Right lobe of liver (tissue), 6 donors: ENCODE measurements at places on chromosomes 5 and 9.

GRCh38 chr5:68007451-68007850 lies 208.1 kb upstream of the PIK3R1 start:
- no peaks in the 10 kb centered on the region for H3K36me3 ChIP-seq
- no peak overlapping the region for H3K27ac ChIP-seq

DNA sequence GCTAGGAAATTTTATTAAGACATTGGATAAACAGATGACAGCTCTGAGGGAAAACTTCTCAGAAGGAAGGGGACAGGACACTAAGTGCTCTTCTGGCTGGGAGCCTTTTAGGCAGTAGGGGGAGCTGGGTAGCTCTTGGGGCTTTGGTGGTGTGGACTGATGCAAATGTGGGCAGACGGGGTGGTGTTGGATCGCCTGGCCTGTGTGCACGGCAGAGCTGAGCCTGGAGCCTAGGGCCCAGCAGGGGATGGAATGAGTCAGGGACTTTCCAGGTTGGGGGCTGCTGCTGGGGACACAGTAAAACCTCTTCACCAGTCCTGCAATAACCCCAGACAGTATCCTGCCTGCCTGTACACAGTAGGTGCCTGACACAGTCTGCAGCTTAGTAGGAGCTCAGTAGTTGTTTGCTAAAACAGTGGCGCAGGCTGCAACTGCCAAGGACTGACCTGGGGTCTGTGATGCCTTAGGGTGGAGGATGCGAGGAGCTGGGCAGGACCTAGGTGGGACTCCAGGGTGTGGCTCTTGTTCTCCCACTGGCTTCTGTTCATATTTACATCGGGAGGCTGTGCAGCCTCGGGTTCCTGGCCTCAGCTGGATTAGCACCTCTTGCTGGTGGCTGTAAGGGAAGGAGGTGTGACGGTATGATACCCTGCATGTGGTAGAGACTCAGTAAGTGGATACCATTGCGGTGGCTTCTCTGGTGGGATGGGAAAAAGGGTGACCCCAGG lies 83.8 kb downstream of the DAB2IP start:
- H3K27me3 ChIP-seq: no peaks in the 10 kb centered on the region
- H3K36me3 ChIP-seq: no peaks in the 10 kb centered on the region
- DNase-seq: no peak
- H3K27ac ChIP-seq: no peak overlapping the region
- H3K4me3 ChIP-seq: no peak overlapping the region

GRCh38 chr9:109975574-109976295 lies 195.7 kb downstream of the PALM2AKAP2 start:
- DNase-seq: no peak
- H3K27me3 ChIP-seq: no peaks in the 10 kb centered on the region
- H3K27ac ChIP-seq: no peak overlapping the region

DNA sequence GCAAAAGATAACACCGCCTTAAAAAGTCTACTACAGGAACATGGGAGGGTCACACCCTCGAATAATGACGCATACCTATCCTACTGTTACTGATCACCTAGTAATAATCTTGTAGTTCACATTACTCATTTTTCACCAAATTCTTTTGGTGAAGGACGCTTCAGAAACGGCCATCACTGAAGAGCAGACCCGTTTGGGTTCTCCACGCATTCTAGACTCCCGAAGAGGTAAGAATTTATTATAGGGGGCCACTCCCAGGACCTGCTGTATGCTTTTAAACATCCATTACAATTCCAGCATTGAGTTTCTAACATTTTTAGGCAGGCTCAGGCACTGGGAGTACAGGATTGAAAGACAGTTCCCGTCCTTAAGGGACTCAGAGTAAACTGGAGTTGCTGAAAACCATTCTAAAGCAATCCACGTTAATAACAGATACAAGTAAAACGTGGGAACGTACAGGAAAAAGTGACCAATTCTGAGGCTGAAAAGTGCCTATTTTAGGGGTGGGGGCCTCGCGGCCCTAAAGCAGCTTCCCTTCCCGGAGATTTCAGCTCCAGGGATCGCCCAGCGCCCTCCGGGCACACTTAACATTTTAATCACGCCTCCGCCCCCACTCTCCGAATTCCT lies at the start of gene FER:
Gene FER, plus strand, starts transcription at position 124 of the 627 bp plus-strand sequence. CDS start 50,286 bp downstream, outside the sequence.
- no peaks in the 10 kb centered on the region for H3K4me1 ChIP-seq
- no peaks in the 10 kb centered on the region for H3K36me3 ChIP-seq
- H3K27me3 ChIP-seq: no peaks in the 10 kb centered on the region
- H3K27ac ChIP-seq: peak within 1 kb of the TSS; percentile 94
- H3K4me3 ChIP-seq: peak within 1 kb of the TSS; percentile 87
- DNase-seq: no peak

DNA sequence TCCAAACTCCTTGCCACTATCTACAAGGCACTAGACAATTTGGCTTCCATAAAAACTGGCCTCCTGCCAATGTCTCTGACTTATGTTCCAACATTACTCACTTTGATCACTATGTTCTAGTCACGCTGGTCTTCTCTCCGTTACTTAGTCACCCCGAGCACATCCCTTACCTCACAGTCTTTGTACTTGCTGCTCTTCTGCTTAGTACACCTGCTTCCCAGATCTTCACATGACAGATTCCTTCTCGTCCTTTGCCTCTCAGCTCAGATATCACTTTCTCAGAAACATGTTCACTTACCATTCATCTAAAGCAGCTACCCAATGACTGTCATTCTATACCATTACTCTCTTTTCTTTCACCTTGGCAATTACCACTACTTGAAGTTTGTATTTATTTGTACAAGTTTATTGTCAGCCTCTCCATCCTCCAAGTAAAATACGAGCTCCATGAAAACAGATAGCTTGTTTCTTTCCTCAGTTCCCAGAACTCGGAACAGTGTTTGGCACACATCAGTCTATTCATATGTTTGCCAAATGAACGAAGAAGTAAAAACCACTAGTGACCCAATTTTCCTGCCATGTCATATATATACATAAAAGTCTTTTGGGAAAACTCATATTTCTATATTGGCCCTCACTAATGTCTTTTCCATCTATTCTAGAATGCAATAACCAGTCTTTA lies 5.9 kb upstream of the SLC22A5 start:
- H3K4me3 ChIP-seq: no peak overlapping the region
- H3K4me1 ChIP-seq: peaks cover 12% of the 10 kb centered on the region
- no peaks in the 10 kb centered on the region for H3K27me3 ChIP-seq

- DNase-seq: no peak
- H3K4me1 ChIP-seq: no peaks in the 10 kb centered on the region
- no peaks in the 10 kb centered on the region for H3K36me3 ChIP-seq
- no peak overlapping the region for H3K4me3 ChIP-seq
- no peak overlapping the region for H3K27ac ChIP-seq
Measured at GRCh38 chr9:134664446-134664845, 22.8 kb downstream of the COL5A1 start.

DNA sequence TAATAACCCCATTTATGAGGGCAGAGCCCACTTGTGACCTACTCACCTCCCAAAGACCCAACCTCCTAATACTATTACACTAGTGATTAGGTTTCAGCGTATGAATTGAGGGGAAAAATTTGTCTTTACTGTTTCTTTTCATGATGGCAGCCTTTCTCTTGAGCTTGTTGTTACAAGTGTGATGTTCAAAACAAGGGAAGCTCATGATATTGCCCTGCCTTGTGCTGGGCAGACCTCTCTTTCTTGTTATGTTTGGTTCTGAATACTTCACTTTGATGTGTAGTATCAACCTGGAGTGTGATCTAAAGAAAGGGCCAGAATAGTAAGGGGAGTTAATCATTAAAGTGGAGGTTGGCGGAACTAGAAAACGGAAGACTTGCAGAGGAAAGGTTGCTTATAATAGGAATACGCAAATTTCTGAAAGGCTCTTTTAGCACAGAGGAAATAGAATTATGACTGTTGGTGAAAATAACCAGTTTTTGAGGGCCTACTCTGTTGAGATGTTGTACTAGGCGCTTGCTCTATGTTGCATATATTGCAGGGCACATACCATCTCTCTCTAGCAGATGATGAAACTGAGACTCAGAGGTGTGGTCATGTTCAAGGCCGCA lies 68.2 kb downstream of the MELK start:
- H3K27ac ChIP-seq: no peak overlapping the region
- no peak overlapping the region for H3K4me3 ChIP-seq
- no peak for DNase-seq
- no peaks in the 10 kb centered on the region for H3K27me3 ChIP-seq
- H3K36me3 ChIP-seq: no peaks in the 10 kb centered on the region
- no peaks in the 10 kb centered on the region for H3K4me1 ChIP-seq

GRCh38 chr5:33794550-33795181 lies 97.1 kb downstream of the ADAMTS12 start:
- H3K4me1 ChIP-seq: no peaks in the 10 kb centered on the region
- DNase-seq: no peak
- no peak overlapping the region for H3K4me3 ChIP-seq
- H3K27me3 ChIP-seq: no peaks in the 10 kb centered on the region
- no peaks in the 10 kb centered on the region for H3K36me3 ChIP-seq

DNA sequence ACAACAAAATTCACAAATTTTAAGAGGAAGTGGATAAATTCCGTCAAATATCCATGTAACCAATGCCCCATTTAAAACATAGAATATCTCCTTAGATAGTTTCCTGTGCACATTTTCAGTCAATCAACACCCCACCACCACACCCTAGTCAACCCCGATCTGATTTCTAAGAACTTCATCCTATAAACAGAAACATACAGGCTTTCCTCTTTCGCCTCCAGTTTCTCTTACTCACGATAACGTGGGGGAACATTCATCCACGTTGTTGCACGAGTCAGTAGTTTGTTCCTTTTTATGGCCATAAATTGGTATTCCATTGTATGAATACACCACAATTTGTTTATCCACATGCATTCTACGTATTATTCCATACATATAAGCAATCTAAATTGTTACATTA lies 35.6 kb upstream of the TRIO start:
- no peak for DNase-seq
- H3K36me3 ChIP-seq: no peaks in the 10 kb centered on the region
- H3K27ac ChIP-seq: no peak overlapping the region
- no peaks in the 10 kb centered on the region for H3K27me3 ChIP-seq
- H3K4me3 ChIP-seq: no peak overlapping the region

DNA sequence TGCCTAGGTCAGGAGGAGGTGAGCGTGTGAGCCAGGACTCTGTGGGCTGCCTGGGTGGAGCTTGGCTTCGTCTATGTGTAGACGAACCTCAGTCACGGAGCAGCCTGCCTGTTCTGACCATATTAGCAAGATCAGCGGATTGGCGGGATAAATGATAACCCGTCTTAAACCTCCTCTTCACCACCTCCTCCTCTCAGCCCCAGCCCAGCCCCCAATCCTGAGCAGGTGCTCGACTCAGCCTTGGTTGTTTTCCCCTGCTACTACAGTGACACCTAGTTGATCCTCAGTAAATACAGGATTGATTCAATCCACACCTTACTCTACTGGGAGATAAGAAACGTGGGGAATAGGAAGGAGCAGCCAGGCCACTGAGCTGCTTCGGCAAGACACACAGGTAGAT lies 286.1 kb downstream of the IRX2 start:
- no peak overlapping the region for H3K27ac ChIP-seq
- no peaks in the 10 kb centered on the region for H3K27me3 ChIP-seq
- H3K4me3 ChIP-seq: no peak overlapping the region
- no peak for DNase-seq
- H3K4me1 ChIP-seq: no peaks in the 10 kb centered on the region

DNA sequence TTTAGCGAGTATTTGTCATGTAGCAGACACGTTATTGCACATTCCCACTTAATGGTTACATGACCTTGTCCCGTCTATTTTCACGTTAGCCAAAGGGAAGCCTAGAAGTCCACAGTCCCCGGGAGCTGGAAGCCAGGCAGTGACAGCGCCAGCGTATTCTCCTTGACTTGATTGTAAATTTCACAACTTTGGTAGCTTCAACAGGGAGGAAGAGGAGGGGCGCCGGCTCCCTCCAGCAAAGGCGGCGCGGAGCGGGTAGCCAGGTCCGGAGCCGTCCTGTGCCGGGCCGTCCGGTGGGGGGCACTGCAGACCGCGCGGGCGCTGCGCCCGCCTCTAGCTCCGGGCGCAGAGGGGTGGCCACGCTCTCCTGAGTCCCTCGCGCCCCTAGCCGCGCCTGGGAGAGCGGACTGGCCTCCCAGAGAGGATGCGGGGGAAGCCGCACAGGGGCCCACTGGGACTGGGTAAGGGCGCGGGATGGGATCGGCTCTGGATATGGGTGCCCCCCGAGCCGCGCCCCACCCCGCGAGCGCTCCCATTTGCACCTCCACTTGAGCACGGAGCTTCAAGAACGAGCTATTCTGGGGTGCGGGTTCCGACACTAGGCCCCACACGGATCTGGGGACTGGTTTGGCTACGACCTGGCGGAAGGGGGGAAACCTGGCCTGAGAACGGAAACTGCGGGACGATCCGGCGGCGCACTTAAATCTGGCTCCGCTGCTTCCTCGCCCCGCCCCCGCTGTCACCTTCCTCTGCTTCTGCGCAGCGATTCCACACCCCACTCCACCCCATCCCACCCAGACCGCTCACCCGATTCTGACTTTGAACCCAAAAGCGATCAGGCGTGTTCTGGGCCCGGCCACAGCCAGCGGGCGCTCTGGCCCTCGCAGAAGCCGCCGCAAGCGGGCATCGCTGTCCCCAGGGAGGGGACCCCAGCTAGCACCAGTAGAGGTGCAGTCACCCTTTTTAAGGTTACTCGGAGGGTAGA lies 23.8 kb downstream of the KLF4 start:
- no peak overlapping the region for H3K27ac ChIP-seq
- H3K4me1 ChIP-seq: no peaks in the 10 kb centered on the region
- no peaks in the 10 kb centered on the region for H3K36me3 ChIP-seq
- peak overlapping the region; percentile 34 for H3K4me3 ChIP-seq

- H3K4me1 ChIP-seq: no peaks in the 10 kb centered on the region
- H3K36me3 ChIP-seq: no peaks in the 10 kb centered on the region
- H3K27me3 ChIP-seq: no peaks in the 10 kb centered on the region
- no peak overlapping the region for H3K4me3 ChIP-seq
Measured at GRCh38 chr5:56594792-56595191, 220.6 kb upstream of the MAP3K1 start.

GRCh38 chr9:115922444-115922843 lies 231.1 kb upstream of the PAPPA start:
- H3K4me1 ChIP-seq: no peaks in the 10 kb centered on the region
- H3K27me3 ChIP-seq: no peaks in the 10 kb centered on the region
- no peak overlapping the region for H3K4me3 ChIP-seq
- DNase-seq: no peak

DNA sequence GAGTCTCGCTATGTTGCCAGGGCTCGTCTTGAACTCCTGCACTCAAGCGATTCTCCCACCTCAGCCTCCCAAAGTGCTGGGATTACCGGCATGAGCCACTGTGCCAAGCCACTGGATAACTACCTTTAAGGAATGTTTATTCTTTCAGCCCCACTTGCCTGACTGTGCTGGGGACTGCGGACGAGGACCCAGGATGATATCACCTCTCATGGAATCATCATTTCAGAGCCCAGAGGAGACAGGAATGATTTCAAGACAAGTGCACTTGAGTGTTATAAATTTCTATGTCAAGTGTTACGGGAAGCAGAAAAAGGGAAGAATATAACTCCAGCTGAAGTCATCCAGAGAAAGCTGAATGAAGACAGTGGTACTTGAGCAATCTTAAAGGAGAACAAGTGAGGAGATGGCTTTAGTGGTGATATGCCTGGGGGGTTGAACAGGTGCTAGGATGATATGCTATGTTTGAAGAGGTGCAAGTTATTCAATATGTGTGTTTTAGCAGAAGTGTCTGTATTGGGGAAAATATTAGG lies 109.3 kb downstream of the DCP2 start:
- no peak for DNase-seq
- peaks cover 32% of the 10 kb centered on the region for H3K36me3 ChIP-seq
- peaks cover 35% of the 10 kb centered on the region for H3K4me1 ChIP-seq
- no peak overlapping the region for H3K27ac ChIP-seq

GRCh38 chr9:114116126-114116747 lies 17.1 kb upstream of the KIF12 start:
- H3K4me3 ChIP-seq: no peak overlapping the region
- no peaks in the 10 kb centered on the region for H3K27me3 ChIP-seq
- H3K36me3 ChIP-seq: no peaks in the 10 kb centered on the region
